ENCODE measurements at places on chromosomes 12 and 14.
A peak's percentile ranks its signal among the peaks of the same experiment; 100 is the strongest.

DNA sequence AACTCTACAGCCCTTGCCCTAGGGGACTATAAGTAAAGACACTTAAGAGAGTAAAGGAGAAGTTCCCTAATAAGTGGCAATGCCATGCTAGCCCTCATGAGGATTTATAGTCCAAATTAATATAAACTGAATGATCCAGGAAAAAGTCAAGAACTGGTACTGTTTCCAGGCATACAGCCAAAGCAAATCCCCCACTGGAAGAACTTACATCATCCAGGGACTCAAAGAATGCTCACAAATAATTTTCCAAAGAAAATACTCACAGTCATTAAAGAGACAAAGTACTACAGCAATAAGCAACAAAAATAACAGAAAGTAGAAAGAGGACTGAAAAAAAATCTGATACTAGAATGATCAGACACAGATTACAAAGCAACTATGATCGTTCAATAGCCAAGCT, 79.7 kb upstream of the RAP1B start:
- DNase-seq = no peak

- DNase-seq = no peak
Measured at GRCh38 chr12:86193931-86194330, 62.3 kb downstream of the MGAT4C start.

GRCh38 chr14:91113829-91114078, at the start of gene DGLUCY:
DGLUCY (plus strand) TSS chr14:91114073; CDS start chr14:91160295, 46,222 bp downstream.
- DNase-seq = no peak

DNA sequence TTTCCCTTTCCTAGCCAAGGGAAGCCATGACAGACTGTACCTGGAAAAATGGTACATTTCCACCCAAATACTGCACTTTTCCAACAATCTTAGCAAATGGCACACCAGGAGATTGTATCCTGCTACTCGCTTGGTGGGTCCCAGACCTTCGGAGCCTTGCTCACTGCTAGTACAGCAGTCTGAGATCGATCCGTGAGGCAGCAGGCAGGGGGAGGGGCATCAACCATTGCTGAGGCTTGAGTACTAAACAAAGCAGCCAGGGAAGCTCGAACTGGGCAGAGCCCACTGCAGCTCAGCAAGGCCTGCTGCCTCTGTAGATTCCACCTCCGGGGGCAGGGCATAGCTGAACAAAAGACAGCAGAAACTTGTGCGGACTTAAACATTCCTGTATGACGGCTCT, 218.8 kb downstream of the LRIG3 start:
- DNase-seq = peak; percentile 4

- no peak for DNase-seq
Measured at GRCh38 chr12:51785906-51786305, 62.6 kb downstream of the FIGNL2 start.

DNA sequence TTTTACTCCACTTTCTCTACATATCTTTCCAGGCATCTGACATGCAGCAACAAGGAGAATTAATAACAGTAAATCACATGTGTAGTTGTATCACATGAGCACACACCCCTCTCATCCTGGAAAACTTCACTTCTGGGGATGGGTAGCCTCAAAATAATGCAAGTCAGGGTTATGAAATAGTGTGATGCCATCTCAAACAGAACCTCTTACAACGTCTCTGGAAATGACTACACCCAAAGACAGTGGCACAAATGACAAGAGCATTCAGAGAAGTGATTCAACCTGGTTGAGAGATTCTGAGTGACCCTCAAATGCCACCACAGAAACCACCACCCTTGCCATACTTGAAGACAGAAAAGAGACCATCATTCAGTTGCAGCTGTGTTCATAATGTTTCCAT, 2.8 kb downstream of the DIO2 start:
- DNase-seq = no peak

GRCh38 chr12:3251067-3251466, 173.9 kb downstream of the TSPAN9 start:
- no peak for DNase-seq

- no peak for DNase-seq
Measured at GRCh38 chr14:89393222-89393745, 23.7 kb downstream of the FOXN3 start.

DNA sequence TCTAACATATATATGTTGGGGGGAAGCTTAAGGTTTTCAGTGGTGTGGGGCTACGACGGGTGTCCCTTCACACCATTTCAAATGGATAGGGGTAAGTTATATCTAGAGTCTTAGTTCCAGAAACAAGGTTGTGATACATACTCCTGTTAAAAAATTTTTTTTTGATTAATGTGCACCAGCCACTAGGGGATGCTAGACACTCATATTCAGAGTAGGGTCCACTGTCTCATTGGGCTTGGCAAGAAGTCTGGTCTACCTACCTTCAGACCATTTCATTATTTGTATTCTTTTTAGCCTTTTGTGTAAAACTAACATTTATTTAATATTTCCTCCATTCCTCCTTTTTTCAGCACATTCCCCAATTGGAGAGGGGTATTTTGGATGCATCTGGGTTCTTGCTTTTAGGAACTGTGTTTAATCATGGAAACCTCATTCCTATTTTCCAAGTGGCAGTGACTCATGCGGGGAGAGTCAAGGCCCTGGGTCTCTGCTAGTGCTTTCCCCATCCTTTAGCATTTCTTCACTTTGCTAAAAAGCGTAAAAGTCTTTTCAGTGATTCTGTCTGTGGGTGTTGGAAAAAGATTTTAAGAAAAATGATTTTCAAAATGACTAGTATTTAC, 33.4 kb downstream of the ANO4 start:
- DNase-seq = peak; percentile 12

- no peak for DNase-seq
Measured at GRCh38 chr14:100836941-100837804, 11.3 kb downstream of the MEG3 start.

DNA sequence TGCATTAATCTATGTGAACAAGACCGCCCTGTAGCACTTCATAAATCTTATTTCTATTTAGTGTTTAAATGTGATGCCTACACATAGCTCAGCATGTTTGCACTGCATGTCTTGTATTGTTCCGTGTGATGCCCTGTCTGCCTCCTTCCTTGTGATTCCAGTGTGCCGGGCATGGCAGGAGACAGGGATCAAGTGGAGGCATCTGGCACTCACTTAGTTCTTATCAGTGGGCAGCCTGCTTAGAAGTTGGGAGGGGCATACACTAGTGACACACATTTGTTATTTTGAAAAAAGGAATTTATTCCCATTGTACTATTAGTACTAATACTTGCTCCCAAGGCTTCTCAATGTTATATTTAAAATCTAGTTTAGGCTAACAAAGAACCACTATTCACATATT, 176.4 kb downstream of the KCNA5 start:
- DNase-seq = no peak

GRCh38 chr12:32671930-32672780, 6.9 kb upstream of the DNM1L start:
- peak; percentile 25 for DNase-seq

GRCh38 chr12:109864916-109865315, 15.4 kb downstream of the GLTP start:
- peak; percentile 86 for DNase-seq

GRCh38 chr14:91893669-91894068, 26.3 kb upstream of the TC2N start:
- no peak for DNase-seq

DNA sequence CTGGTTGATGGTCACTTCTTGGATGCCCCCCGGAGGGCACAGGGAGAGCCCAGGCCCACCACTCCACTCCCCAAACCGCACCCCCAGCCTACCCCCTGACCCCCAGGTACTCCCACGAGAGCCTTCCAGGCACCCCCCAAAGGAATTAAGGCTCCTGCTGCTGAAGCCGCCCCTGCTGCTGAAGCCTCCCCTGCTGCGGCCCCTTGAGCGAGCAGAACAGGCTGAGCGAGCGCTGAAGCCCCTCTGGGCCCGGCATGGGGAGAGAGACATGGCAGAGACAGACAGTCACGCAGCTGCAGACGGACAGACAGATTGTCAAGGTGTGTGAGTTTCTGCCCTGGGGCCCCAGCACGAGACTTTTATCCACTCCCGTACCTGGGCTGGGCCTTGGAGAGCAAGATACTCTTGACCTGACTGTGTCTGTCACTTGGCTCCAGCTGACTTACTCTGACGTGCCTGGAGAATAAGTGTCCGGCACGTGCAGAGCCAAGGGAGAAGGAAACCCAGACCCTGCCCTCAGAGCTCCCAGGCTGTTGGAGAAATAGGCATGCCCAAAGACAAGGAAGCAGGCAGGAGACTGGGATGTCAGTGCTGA, at the start of gene KRT78:
KRT78 (minus strand) TSS at position 334 of the 595 bp plus-strand sequence; CDS start at position 270, 64 bp downstream.
- DNase-seq = peak; percentile 18

- no peak for DNase-seq
Measured at GRCh38 chr12:8482571-8483061, 26.9 kb downstream of the CLEC6A start.

DNA sequence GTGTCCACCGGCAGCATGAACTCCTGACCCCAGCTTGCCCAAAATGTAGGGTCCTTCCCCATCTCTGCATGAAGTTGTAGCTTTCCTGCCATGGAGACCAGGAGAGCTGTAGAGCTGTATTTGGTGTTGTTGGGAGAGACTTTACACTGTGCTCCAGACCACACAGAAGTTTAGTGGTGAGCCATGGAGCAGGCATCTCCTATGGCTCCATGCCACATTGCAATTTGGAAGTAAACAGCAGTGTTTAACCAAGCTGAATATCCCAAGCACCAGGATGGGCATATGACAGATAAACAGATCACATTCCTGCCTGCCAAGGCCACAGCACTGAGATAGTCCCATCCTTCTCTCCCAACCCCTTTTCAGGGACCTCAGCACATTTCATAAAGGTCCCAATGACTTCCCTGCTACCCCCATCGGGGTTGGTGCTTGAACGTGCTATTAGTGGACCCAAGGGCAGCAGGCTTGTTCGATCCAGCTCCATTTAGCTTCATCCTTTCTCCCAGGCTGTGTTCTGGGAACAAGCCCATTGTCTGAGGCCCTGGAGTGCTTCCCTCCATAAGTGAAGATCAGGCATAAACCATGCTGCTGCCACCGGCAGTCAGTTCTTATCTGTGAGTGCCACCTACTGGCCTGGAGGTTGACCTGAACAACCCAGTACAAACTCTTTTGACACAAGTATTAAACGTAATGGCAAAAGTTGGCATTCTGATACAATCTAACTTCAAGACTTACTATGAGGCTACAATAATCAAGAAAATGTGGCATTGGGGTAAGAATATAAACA, 172.3 kb upstream of the ATXN7L3B start:
- DNase-seq = peak; percentile 19

- no peak for DNase-seq
Measured at GRCh38 chr12:19525274-19525673, 86.0 kb downstream of the AEBP2 start.

- DNase-seq = no peak
Measured at GRCh38 chr12:117272690-117273089, 82.4 kb upstream of the FBXO21 start.

GRCh38 chr12:70813559-70813958, 107.0 kb downstream of the PTPRR start:
- no peak for DNase-seq

DNA sequence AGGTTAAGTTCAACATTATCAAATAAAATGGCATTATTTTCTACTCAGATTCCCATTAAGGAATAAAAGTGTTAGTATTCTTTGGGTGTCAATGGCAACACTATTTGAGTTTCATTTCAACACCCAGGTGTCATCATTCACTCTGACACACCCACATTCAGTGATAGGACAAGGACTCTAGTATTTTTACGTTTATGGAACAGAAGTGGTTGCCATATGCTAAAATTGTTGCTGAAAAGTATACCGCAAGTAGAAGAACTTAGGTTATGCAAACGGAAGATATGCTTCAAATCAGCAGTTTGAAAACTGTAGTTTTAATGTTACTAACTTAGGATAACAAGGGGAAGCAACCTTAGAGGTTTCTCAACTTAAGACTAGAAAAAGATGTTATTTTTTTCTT, 20.0 kb upstream of the SGPP1 start:
- DNase-seq = no peak

GRCh38 chr12:28603239-28603638, 413.0 kb downstream of the CCDC91 start:
- no peak for DNase-seq

DNA sequence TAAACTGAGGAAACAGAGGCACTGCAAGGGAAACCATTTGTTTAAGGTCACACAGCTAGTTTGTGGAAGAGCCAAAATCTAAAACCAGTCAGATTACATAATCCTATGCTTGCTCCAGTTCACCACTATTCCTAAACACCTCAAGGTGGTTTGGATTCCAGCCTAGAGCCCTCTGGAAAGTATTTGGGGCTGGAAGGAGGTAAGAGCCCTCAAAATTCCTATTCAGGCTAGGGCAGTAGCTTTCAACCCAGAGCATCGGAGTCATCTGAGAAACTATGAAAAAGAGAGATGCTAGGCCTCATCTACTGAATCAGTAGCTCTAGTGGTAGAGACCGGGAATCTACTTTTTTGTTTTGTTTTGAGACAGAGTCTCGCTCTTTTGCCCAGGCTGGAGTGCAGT, 16.0 kb upstream of the SPPL3 start:
- DNase-seq = no peak

DNA sequence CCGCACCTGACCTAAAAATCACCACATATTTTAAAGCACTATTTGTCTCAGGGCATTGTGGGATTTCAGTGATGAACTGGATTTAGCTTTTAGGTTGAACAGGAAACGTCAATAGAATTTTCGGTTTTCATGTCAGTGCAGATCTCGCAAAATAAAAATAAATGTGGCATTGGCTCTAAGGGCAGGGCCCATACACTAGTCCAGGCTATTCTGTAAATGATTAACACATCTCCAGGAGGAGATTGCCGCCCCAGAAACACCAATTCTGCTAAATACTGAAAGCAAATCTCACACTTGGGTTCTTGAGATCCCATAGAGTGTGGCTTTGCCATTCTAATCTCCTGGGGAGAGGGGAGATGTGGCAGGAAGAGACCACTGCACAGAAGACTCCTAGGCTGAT, 1494.0 kb upstream of the TMEM132C start:
- no peak for DNase-seq

GRCh38 chr12:91877456-91878235, 268.0 kb downstream of the BTG1 start:
- no peak for DNase-seq

GRCh38 chr12:120100630-120101029, 15.9 kb downstream of the RAB35 start:
- DNase-seq = no peak

GRCh38 chr14:101873991-101874390, 90.4 kb upstream of the DYNC1H1 start:
- DNase-seq = no peak

DNA sequence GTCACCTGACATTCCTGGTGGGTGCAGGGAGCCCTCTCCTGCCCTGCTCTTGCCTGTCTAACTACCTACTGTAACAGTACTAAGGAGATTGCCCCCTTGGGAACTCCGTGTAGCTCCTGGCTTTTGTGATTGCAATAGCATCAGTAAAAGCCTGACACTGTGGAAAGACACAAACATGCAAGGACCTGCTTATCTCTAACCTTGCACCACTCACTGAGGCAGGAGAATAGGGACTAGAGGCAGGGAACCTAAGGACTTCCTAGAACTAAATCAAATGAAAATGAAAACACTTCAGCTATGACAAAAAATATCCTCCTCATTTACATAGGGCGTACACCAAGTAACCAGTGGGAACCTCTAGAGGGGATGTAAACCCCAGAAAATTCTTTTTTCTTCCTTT, 28.5 kb downstream of the TUBA1A start:
- no peak for DNase-seq

- DNase-seq = peak; percentile 32
Measured at GRCh38 chr12:31594681-31595080, 3.7 kb upstream of the DENND5B start.
